ENCODE measurements at places on chromosomes 3 and 15. TPM values are rescaled to one million over a fixed set of nuclear protein-coding genes. Genes with fewer than 3 reads are reported as not detected.

DNA sequence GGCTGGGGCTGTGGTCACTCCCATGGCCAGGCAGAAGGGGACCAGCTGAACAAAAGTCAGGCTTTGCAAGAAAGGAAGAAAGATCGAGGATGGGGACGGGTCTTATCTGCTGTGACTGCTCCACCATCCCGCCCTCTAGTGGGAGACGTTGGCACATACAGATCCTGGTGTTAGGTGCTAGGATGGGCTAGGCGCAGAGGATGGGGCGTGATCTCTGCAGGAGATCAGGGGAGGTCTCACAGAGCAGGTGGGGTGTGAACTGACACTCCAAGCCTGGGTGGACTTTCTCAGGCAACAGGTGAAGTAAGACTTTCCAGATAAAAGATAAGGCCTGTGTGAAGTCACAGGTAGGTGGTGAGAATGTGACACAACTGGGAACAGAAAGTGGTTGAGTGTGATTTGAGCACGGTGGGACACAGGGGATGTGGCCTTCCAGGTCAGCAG is 141.9 kb upstream of the SMAD3 start:
- 0 out of 2 replicates have a peak, but pooled peaks cover 2% of the 10 kb centered on the region for H3K4me1 ChIP-seq
- no peak overlapping the region for H3K27ac ChIP-seq
- H3K36me3 ChIP-seq = no peaks in the 10 kb centered on the region
- H3K27me3 ChIP-seq = no peaks in the 10 kb centered on the region

DNA sequence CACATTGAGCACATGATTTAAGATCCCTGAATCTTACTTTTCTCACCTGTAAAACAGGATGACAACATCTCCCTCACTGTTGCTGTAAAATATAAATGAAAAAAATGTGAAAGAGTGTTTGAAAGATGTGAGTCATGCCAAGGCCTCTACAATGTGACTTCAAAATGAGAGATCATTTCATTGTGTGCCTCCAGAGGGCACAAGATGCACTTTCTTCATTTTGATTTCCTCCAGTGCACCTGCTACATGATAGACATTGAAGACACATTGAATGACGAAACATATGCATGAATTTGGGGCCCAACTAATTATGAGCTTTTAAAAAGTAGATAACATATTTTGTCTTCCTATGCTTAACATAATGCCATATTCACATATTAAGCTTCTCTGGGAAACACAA is 170.3 kb downstream of the MOBP start:
- H3K27ac ChIP-seq = no peak overlapping the region
- 0 out of 2 replicates have a peak, but pooled peaks cover 7% of the 10 kb centered on the region for H3K27me3 ChIP-seq
- H3K4me3 ChIP-seq = no peak overlapping the region
- peak; percentile 61 for DNase-seq

DNA sequence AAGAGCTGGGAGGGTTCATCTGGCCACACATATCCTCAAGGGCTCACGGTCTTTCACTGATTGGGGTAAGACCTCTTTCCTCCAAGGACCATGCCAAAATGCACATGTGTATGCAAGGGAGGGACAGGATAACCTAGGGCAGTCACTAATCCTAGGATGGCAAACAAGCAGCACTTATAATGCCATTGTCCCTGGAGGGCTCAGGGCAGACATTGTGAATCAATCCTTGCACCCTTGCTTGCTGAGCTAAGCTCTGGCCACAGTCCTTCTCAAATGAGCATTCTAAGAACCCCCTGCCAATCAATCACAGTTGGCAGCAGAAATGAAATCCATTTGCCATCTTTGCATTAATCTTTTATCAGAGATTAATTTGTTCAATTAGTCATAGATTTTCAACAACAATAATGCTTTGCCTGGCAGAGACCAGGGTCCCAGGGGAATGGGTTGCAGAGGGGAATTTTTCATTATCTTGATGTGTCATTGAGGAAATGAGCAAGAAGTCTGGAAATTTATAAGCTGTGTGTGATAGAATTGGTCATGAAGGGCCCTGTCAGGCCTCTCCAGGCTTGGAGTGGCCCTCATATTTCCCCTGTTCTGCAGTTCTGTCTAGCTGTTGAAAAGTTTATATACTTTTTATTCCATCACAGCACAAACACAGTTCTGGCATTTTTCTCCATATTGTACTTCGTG is 57.2 kb upstream of the KY start:
- H3K4me1 ChIP-seq = peaks cover 4% of the 10 kb centered on the region
- H3K27ac ChIP-seq = peak overlapping the region; percentile 83
- peak; percentile 27 for DNase-seq
- H3K4me3 ChIP-seq = no peak overlapping the region

- H3K4me1 ChIP-seq = no peaks in the 10 kb centered on the region
- no peak overlapping the region for H3K27ac ChIP-seq
- no peaks in the 10 kb centered on the region for H3K36me3 ChIP-seq
- H3K27me3 ChIP-seq = peaks cover 24% of the 10 kb centered on the region
- DNase-seq = peak; percentile 67
- H3K4me3 ChIP-seq = no peak overlapping the region
Observed at GRCh38 chr15:65980824-65981456, 111.6 kb downstream of the RAB11A start.

DNA sequence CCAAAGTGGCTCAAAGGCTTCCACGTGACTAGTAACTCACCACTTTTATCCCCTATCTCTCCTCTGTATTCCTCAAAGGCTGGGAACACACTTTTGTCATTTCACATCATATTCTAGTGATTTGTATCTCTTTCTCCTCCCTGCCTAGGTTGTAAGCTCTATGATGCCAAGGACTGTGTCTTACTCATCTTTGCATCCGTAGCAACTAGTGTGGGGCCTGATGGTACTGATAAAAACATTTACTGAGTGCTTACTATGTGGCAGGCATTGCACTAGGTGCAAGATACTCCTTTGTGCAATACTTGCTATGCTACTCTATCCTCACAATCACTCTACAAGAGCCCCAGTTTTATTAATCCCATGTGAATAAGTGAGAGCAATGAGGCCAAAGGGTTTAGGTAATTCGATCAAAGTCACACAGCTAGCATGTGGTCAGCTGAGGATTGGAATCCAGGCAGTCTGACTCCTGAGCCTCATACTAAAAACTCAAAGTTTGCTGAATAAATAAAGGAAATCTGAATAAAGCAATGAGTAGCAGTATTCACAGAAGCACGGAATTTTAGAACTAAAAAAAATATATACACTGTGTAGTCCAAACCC is 342.6 kb upstream of the ICE2 start:
- H3K36me3 ChIP-seq = no peaks in the 10 kb centered on the region
- no peaks in the 10 kb centered on the region for H3K4me1 ChIP-seq
- no peak for DNase-seq
- no peak overlapping the region for H3K27ac ChIP-seq

- no peaks in the 10 kb centered on the region for H3K27me3 ChIP-seq
- H3K4me1 ChIP-seq = peaks cover 32% of the 10 kb centered on the region
- no peaks in the 10 kb centered on the region for H3K36me3 ChIP-seq
- H3K4me3 ChIP-seq = no peak overlapping the region
- H3K27ac ChIP-seq = peak overlapping the region; percentile 99
- DNase-seq = peak; percentile 51
Observed at GRCh38 chr15:88647351-88648105, 8.7 kb downstream of the ISG20 start.

Gene CLDN16
- not detected for total RNA-seq

Gene ARL6
- 3.2 TPM for total RNA-seq

Gene ZNF620
- total RNA-seq = 2.5 TPM

Measured in PC-3 (cell line).